ENCODE measurements at places on chromosomes 13 and 19.

DNA sequence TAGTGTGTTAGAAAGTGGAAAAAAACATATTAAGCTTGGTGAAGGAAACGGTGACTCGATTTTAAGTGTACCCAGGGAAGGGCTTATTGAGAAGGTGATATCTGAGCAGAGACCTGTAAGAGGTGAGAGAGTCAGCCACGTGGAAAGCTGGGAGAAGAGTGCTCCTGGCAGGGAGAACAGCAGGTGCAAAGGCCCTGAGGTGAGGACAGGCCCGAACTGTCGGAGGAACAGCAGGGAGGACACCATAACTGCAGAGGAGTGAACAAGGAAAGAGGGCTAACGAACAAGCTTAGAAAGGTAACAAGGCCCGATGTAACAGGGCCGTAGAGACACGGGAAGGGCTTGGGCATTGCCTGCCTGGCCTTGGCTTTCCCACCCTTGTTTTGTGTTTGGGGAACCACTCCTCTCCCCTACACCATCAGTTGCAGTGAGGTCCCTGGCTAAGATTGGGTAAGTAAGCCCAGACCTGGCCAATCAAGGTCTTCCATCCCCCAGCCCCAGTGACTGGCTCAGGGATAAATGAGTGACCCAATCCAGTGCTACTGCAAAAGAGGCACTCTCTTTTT lies 7.3 kb downstream of the ATP4A start:
- H3K27ac ChIP-seq: no peak overlapping the region
- H3K4me3 ChIP-seq: no peak overlapping the region
- DNase-seq: no peak
- H3K27me3 ChIP-seq: peaks cover 38% of the 10 kb centered on the region

- no peaks in the 10 kb centered on the region for H3K4me1 ChIP-seq
- no peaks in the 10 kb centered on the region for H3K27me3 ChIP-seq
- no peak overlapping the region for H3K4me3 ChIP-seq
- no peaks in the 10 kb centered on the region for H3K36me3 ChIP-seq
- no peak overlapping the region for H3K27ac ChIP-seq
These were observed 671.0 kb upstream of the SLITRK1 start for GRCh38 chr13:84553227-84553626.

GRCh38 chr19:35220315-35220921 lies 8.1 kb downstream of the FAM187B start:
- DNase-seq: no peak
- H3K36me3 ChIP-seq: no peaks in the 10 kb centered on the region
- H3K4me1 ChIP-seq: no peaks in the 10 kb centered on the region
- H3K27me3 ChIP-seq: peaks cover 9% of the 10 kb centered on the region

DNA sequence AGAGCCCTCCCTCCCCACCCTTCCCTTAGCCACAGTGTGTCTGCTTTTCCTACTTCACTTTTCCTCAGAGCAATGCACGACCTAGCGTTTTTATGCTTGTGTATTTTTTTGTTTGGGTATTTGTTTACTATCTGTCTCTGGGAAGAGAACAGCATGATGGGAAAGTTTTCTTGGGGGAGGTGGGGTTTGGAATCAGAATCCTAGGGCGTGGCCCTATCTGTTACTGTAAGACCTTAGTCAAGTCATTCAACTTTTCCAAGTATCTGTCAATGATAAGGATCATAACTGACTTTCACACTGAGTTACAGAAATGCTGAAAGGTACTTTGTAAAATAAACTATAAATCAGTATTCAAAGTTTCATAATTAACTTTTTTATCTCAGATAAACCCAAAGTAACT lies 146.3 kb upstream of the WASF3 start:
- peaks cover 1% of the 10 kb centered on the region for H3K27me3 ChIP-seq
- DNase-seq: no peak
- peaks cover 9% of the 10 kb centered on the region for H3K36me3 ChIP-seq
- peaks cover 6% of the 10 kb centered on the region for H3K4me1 ChIP-seq
- H3K4me3 ChIP-seq: no peak overlapping the region
- H3K27ac ChIP-seq: no peak overlapping the region

DNA sequence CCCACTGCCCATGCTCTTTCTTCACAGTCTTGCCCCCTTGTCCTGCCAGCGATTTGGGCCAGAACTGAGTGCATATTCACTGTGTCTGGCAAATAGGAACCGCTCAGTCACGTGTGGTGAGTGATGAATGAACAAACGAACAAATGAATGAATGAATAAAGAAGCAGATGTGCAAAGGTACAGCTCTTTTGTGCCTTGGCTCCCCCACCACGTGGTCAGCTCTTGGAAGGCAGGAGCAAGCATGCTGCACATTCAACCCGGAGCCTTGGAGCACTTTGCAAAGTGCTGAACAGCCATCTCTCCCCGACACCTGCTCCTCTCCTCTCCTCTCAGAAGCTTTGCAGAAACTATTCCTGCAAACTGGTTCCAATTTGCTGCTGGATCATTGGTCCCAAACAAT lies 52.4 kb downstream of the LATS2 start:
- H3K36me3 ChIP-seq: peaks cover 6% of the 10 kb centered on the region
- H3K4me3 ChIP-seq: no peak overlapping the region
- peaks cover 17% of the 10 kb centered on the region for H3K4me1 ChIP-seq
- no peak for DNase-seq
- no peak overlapping the region for H3K27ac ChIP-seq

DNA sequence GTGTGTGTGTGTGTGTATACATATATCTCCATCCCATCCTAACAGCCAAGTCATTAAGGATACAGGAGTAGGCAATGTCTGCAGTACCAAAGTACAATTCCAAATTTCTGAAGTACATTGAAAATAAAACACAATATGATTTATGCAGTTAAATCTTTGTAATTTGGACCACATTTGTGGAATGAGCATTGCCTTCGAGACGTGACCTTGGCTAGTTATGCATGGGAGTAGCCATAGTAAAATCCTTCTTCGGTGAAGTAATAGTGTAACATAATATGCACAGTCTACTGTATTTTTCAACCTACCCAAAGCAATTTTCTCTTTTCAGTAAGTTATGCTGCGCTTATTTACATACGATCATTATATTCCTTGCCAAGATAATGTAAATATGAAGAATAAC lies 665.7 kb upstream of the GPC6 start:
- no peaks in the 10 kb centered on the region for H3K36me3 ChIP-seq
- no peaks in the 10 kb centered on the region for H3K27me3 ChIP-seq
- H3K27ac ChIP-seq: no peak overlapping the region
- DNase-seq: no peak
- no peak overlapping the region for H3K4me3 ChIP-seq

- no peak overlapping the region for H3K4me3 ChIP-seq
- H3K27ac ChIP-seq: no peak overlapping the region
- H3K36me3 ChIP-seq: peaks cover 4% of the 10 kb centered on the region
- no peak for DNase-seq
- peaks cover 4% of the 10 kb centered on the region for H3K27me3 ChIP-seq
These were observed 51.6 kb upstream of the EHD2 start for GRCh38 chr19:47661611-47662010.

DNA sequence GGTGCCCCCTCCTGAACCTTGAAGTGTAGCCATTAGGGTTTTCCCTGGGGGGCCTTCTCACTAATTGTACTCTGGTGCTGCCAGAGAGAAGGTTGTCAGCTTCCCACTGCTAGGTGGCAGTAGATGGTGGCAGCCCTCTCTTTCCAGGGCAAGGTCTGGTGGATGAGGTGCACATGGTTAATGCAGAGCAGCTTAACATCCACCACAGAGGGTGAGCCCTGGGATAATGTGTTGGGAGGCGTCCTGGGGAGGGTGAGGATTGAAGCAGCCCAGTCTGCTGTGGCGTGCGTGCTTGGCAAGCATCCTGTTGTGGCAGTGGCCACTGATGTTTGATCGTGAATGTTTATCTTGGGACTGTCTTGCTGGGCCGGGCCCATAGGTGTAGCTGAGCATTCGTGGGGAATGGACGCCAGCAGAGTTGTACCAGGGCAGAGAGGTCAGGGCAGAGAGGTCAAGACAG lies 5.8 kb downstream of the EGLN2 start:
- H3K27me3 ChIP-seq: peaks cover 19% of the 10 kb centered on the region
- no peak overlapping the region for H3K27ac ChIP-seq
- peak overlapping the region; percentile 52 for H3K4me3 ChIP-seq
- DNase-seq: no peak
- H3K36me3 ChIP-seq: peaks cover 31% of the 10 kb centered on the region

DNA sequence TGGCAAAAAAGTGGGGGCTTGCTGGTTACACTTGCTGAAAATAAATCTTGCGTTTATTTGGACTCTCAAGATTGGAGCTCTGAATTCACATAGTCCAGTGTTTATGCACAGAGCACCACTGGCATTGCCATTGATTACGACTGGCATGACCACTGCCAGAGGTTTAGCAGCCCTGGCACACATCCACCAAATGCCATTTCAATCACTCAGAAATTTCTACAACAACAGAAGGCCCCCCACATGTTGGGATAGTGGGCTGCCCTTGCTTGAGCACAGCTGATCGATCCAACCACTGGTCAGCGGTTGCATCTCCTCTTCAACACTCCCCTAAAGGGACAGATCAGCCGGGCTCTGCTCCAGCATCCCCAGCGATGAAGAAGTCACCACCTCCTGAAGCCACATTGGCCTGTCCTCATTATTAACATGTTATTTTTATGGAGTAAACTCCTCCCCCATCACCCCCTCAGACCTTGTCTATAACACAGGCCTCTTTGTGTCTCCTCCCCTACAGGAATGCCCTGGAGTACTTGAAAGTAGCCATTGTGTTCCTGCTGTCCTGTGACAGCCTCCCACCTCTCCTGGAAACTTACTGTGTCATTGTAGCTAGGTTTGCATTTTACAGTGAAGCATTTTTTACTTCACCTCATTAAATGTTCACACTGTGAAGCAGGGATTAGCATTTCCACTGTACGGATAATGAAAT lies 51.3 kb downstream of the CDADC1 start:
- H3K36me3 ChIP-seq: no peaks in the 10 kb centered on the region
- peaks cover 6% of the 10 kb centered on the region for H3K4me1 ChIP-seq
- DNase-seq: no peak
- no peak overlapping the region for H3K27ac ChIP-seq

- peak overlapping the region; percentile 83 for H3K4me3 ChIP-seq
- peaks cover 6% of the 10 kb centered on the region for H3K27me3 ChIP-seq
- peaks cover 7% of the 10 kb centered on the region for H3K36me3 ChIP-seq
- H3K27ac ChIP-seq: peak overlapping the region; percentile 96
- no peak for DNase-seq
These were observed 11.5 kb upstream of the CAPNS1 start for GRCh38 chr19:36128392-36128736.

DNA sequence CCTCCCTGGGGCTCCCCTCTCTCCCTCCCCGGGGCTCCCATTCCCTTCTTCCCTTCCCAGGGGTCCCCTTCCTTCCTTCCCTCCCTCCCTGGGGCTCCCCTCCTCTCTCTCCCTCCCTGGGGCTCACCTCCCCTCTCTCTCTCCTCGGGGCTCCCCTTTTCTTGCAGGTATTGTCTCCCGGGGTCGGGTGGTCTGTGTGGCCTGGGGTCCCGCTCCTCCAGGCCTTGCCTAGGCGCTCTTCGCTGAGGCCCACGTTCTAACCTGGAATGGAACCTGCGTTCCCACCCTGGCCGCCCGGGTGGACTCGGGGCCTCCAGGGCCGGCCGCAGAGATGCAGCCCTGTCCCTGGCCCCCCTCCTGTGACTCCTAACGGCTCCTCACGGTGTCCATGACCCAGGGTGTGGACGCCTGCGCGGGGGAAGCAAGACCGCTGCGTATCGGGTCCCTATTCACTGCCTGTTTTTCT lies 940 bp upstream of the DCUN1D2 start:
- peak overlapping the region; percentile 97 for H3K4me3 ChIP-seq
- H3K4me1 ChIP-seq: peaks cover 40% of the 10 kb centered on the region
- peak overlapping the region; percentile 93 for H3K27ac ChIP-seq
- peak; percentile 41 for DNase-seq

GRCh38 chr13:109274188-109274821 lies 512.1 kb downstream of the IRS2 start:
- no peaks in the 10 kb centered on the region for H3K36me3 ChIP-seq
- H3K4me1 ChIP-seq: peaks cover 2% of the 10 kb centered on the region
- no peaks in the 10 kb centered on the region for H3K27me3 ChIP-seq
- H3K27ac ChIP-seq: no peak overlapping the region
- no peak overlapping the region for H3K4me3 ChIP-seq
- DNase-seq: no peak

- H3K36me3 ChIP-seq: peaks cover 33% of the 10 kb centered on the region
- DNase-seq: no peak
- peak overlapping the region; percentile 57 for H3K27ac ChIP-seq
- peaks cover 57% of the 10 kb centered on the region for H3K4me1 ChIP-seq
These were observed 33.4 kb downstream of the MBNL2 start for GRCh38 chr13:97255515-97256021.

DNA sequence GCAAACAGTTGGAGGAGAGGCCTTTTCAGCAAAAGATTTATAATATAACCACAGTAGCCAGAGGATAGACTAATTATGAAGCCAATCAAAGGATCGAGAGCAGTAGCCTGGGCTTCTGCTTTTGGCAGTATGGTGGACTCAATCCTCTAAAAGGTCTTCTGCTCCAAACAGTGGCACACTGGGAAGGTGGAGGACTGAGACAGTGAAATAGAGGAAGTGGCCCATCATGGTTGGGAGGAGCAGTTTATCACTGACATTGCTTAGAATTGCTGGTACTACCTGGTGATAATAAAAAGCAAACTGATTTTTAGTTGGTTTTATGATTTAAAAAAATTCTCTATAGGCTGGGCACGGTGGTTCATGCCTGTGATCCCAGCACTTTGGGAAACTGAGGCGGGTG lies 20.9 kb upstream of the PLAUR start:
- H3K27me3 ChIP-seq: peaks cover 5% of the 10 kb centered on the region
- no peak overlapping the region for H3K27ac ChIP-seq
- H3K4me3 ChIP-seq: no peak overlapping the region
- no peaks in the 10 kb centered on the region for H3K36me3 ChIP-seq

DNA sequence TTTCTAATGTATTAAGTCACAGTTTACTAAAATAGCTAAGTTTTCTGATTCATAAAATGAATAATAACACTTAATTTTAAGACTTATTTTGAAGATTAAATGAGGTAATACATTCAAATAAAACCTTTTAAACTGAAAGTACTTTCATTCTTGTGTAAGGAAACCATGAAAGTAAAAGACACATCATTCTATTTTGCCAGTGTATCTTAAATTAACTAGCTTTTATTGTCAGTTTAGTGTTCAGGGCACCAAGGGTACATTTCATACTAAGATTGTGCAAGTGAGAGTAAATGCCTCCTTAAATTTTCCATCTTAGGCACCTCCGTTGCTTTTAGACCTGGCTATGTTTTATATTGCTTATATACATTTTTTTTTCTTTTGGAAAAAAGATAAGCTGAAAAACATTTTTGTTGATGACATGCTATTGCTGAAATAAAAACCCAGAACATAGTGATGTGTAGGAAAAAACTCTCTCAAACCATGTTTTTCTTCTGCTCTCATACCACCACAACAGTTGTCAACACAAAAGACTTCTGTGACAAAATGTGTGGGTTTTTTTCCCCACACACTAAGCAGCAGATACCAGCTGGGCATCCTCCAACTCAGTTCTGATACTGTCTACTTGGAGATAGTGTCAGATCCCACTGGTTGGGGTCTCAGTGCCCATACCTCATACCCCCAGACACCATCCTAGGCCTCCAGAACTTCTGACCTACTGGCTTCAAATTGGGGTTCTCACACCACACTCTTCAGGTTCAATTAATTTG lies 30.7 kb upstream of the LPAR6 start:
- no peak overlapping the region for H3K4me3 ChIP-seq
- no peaks in the 10 kb centered on the region for H3K27me3 ChIP-seq
- H3K4me1 ChIP-seq: peaks cover 2% of the 10 kb centered on the region
- H3K27ac ChIP-seq: no peak overlapping the region

Measured in endothelial cell (in vitro differentiated cells).